ENCODE measurements at places on chromosomes 5 and 9.

GRCh38 chr5:165309446-165309845 is 1804.0 kb downstream of the MAT2B start:
- DNase-seq = no peak

DNA sequence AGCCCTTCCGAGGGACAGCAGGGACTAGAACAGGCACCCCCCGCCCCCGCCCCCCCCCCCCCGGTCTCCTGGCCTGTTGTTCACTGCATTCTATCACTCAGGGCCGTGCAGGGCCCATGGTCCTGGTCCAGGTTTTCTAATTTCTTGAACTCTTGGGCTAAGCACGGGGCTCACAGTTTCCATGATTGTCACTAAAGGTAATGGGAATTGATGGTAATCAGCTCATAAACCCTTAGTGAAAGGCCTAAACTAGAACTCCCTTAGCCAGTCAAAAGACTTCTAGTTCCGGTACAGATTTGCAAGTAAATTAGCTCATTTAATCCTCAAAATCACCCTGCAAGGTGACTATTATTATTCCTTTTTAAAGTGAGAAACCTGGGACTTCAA is 14.7 kb upstream of the PWWP2A start:
- DNase-seq = no peak

DNA sequence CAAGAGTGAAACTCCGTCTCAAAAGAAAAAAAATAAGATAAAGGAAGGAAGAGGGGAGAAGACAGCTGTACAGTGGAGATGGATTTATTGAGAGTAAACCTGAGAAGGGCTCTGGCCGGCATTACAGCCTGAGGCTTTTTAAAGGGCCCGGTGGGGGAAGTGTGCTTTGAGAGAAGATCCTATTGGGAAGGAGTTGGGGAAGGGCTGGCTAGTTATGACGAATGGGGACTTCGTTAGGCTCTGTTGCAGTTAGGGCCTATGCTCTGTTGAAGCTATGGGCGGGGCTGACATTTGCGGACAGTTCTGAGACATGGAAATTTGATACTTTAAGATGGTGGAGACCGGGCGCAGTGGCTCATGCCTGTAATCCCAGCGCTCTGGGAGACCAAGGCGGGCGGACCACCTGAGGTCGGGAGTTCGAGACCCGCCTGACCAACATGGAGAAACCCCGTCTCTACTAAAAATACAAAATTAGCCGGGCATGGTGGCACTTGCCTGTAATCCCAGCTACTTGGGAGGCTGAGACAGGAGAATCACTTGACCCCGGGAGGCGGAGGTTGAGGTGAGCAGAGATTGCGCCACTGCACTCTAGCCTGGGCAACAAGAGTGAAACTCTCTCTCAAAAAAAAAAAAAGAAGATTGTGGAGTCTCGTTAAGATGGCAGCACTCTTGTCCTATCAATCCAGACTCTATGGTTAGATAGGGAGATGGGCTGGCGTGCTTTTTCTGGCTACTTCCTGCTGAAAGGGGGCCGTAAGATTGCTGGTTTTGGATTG is 33.2 kb downstream of the C9orf50 start:
- DNase-seq = no peak

DNA sequence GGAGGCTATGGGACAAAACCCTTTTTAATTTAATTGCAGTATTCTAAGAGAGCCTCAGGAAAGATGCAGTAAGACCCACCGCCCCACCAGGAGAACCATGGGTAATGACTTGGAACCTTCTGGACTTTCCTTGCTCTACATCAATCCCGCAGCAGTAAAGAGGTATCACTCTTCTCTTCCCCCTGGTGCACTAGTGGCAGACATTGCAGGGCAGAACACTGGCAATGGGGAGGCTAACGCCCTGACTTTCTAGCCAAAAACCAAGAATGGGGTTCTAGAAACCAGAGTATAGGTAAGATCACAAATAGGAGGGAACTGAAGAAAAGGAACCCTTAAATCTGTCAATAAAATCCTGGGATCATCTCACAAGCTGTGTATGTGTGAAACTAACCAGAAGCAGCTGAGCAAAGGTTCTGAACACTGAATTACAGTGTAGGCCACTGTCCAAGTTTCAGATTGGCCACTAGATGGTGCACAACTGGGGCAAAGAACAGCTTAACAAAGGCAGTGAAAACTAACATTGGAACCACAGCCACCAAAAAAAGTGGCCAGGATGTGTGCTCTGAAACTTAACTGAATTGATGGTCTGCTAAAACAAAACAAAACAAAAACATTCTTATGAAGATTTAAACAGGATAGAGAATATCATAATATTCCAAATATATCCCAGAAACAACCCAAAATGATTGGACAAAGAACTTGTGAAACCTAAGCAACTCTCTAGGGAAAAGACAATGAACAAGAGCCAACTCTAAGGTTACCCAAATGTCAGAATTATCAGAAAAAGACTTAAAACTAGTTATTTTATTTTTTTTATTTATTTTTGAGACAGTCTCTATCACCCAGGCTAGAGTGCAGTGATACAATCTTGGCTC is 6.6 kb upstream of the FAM151B start:
- no peak for DNase-seq

- no peak for DNase-seq
Observed at GRCh38 chr9:75937521-75938258, 47.2 kb downstream of the PCSK5 start.

- DNase-seq = no peak
Observed at GRCh38 chr5:163409384-163409783, 28.0 kb upstream of the CCNG1 start.

DNA sequence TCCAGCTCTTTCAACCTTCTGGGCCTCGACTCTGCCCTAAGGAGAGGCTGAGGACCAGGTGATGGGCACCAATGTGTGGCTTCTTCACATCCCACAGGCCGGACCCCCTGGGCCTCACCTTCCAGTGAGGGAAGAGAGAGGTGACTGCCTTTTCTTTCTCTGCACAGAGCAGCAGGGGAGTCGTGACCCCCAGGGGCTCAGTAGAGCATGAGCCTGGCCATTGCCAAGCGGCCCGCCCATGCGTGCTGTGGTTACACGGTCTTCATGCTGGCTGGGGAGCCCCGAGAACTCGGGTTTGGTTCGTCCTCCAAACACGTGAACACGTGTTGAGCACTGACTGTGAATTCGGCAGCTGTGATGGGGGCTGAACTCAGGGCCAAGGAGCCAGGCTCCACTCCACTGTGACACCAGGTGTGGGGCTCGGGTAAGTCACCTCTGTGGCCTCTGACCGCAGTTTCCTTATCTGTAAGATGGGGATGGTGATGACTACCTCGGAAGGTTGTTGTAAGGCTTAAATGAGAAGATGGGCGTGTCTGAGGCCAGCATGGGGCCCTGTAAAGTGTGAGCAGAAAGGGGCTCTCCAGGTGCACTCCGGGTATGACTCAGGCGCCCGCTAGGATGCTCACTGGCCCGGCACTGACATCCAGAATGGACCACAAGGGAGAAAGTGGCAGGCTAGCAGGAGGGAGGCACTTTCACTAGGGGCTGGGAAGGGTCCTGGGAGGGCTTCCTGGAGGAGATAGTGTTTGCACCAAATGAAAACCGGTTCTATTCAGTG is 13.4 kb upstream of the GRHPR start:
- DNase-seq = peak; percentile 46
